ENCODE measurements at places on chromosomes 3 and 15.

GRCh38 chr3:53137835-53138446, 7.7 kb upstream of the RFT1 start:
- no peak for DNase-seq

GRCh38 chr3:192024751-192025150, 563.8 kb downstream of the PYDC2 start:
- no peak for DNase-seq

- no peak for DNase-seq
These were observed 45.5 kb downstream of the ZIC4 start for GRCh38 chr3:147360646-147361453.

DNA sequence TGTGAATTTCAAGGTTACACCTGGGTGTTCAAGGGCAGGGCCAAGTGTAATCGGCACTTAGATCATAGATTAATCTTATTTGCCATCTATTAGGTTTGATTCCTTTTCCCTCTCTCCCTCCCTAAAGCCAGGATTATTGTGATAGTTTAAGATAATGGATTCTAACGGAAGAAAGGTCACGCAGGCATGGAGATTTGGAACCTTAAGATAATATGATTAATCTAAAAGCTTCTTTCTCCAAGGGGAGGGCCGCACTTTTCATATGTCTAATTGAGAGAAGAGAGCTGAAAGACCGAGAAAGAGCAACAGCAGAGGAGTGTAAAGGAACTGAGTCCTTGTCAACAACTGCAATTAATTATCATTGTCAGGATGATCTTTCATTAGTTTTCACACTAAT, 858.8 kb upstream of the NR2F2 start:
- no peak for DNase-seq

DNA sequence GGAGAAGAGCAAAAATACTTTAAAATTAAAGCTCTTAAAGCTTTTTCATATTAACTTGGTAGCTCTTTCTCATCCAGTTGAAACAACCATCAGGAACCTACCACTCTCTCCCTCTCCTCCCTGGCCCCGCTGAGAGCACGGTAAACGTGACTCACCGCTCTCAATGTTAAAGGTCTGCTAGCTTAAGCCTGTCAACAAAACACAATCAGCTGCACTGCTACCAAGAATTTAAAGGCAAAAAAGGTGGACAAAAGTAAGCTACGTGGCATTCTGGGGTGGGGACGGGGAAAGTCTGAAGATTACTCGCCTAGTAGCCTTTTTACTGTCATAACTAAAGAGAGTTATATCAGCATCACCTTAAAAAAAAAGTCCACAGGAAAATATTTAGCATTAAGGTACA, 8.4 kb upstream of the GP5 start:
- no peak for DNase-seq

- DNase-seq, result no peak
These were observed 284.0 kb upstream of the TBL1XR1 start for GRCh38 chr3:177481329-177481728.

- DNase-seq, result no peak
These were observed 17.8 kb downstream of the HERC1 start for GRCh38 chr15:63815796-63816533.

- DNase-seq, result no peak
These were observed 3.5 kb upstream of the CCDC9B start for GRCh38 chr15:40344217-40344616.

DNA sequence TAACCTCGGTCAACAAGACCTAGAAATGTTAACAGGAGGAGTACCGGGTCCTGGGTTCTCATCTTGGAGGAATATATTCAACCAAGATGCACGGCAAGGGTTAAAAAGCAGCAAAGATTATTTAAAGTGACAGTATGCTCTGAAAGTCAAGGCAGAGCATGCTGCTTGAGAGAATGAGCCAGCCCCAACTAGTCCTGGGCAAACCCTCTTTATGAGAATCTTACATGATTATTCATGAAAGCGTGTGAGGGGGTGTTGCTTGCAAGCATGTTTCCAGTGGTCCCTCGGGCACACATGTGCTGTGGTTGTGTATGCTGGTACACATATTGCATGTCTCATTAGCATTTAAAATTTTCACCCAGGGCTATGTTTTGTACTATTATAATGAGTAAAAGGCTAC, 1445.6 kb downstream of the SI start:
- no peak for DNase-seq

DNA sequence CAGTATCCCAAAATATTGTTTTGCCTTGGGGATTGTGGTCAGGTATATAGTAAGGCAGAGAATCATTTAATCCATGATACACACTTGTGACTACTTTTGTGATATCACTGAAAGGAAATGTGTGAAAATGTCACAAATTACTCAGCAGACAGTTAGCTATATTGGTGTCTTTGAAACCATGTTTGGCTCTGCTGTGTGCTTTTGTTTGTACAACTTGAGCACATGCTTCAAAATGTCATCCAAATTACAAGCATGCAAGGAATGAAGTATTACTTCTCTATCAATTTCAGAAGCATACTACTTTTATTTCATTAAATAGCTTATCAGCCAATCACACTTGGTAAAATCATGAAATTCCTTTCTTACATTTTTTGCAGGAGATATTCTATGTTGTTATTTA, 619.0 kb upstream of the AGTR1 start:
- DNase-seq, result no peak

- DNase-seq, result no peak
These were observed 43.4 kb upstream of the SLC6A1 start for GRCh38 chr3:10949197-10949596.

GRCh38 chr3:74134831-74135230, 479.6 kb downstream of the CNTN3 start:
- DNase-seq, result no peak

DNA sequence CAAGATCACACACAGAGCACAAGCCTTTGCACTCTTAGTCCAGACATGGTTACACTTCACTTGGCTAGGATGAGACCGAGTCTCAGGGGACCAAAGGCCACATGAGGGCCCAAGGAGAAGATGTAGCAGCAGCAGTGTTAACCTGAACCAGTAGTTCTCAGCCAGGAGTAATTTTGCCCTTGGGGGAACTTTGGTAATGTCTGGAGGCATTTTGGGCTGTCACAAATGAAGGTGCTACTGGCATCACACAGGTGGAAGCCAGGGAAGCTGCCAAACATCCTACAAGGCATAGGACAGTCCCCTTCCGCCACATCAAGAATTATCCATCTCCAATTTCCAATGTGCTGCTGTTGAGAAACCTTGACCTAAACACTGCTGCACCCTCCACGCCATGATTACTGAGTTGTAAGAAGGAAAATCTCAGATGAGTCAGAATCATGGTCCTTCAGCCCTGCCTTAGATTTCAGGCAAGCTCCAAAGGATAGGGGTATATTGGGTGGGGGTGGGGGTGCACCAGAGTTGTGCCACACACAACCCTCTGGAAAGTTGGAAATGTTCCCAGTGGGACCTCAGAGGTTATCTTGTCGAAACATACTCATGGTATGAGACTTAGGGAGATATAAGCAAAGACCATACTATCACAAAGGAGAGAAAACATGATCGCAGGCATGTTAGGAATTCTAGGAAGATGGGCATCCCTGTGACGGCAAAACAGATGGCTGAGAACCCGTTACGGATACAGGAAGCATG, 36.2 kb downstream of the SEMA5B start:
- no peak for DNase-seq

DNA sequence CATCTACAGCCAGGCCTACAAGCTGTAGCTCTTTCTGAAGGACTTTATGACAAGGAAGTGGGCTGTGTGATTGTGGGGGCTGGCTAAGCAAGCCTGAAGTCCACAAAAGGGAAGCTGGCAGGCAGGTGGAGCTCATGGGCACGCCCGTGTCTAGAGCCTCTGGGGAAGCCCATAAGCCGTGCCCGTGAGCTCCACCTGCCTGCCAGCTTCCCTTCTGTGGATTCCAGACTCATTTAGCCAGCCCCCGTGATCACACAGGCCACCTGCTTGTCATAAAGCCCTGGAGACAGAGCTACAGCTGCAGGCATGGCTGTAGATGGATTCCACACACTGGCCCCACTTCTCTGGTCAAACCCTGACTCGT, 15.2 kb downstream of the EFCC1 start:
- no peak for DNase-seq

GRCh38 chr3:118380576-118380975, 654.1 kb downstream of the IGSF11 start:
- DNase-seq, result no peak

- DNase-seq, result no peak
These were observed 63.4 kb downstream of the EOMES start for GRCh38 chr3:27658741-27659140.

- DNase-seq, result no peak
These were observed 47.8 kb upstream of the IREB2 start for GRCh38 chr15:78390242-78390641.

GRCh38 chr15:91706322-91707032, 147.0 kb upstream of the SLCO3A1 start:
- DNase-seq, result peak; percentile 77

DNA sequence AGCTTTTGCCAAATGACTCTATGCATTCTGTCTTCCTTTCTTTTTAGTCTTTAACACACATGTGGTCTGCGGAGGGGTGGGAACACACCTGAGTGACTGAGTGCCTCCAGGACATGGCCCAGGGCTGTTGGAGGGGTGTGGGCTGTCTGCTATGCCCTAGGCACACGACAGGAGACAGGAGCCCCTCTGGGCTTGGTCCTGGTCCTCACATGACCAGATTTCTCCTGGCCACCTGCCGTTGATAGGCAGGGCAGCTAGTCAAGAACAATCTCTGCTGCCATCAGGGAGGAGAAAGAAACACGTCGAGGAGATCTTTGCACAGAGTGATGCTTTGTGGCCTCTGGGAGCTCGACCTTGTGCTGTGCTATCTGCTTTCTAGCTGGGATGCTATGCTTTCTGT, 176.6 kb downstream of the KLF13 start:
- DNase-seq, result no peak

GRCh38 chr3:135226057-135226456, 431.0 kb downstream of the EPHB1 start:
- DNase-seq, result no peak

DNA sequence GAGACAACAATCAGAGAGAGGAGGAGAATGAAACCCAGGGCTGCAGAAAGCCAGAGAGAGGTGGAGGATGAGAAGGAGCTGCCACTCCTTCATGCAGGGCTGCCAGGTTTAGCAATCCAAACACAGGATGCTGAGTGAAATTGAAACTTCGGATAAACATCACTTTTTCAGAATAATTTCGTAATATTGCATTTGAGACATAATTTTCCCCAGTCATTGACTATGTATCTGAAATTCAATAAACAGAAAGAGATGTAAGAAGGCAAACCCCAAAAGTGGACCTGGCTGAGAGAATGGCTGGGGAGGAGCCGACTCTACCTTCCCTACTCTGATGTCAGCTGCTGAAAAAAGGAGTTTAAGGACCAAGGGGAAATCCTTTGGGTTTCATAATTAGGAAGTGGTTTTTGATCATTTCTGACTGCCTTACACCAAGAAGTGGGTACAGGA, 33.8 kb downstream of the SLC9A9 start:
- DNase-seq, result no peak

DNA sequence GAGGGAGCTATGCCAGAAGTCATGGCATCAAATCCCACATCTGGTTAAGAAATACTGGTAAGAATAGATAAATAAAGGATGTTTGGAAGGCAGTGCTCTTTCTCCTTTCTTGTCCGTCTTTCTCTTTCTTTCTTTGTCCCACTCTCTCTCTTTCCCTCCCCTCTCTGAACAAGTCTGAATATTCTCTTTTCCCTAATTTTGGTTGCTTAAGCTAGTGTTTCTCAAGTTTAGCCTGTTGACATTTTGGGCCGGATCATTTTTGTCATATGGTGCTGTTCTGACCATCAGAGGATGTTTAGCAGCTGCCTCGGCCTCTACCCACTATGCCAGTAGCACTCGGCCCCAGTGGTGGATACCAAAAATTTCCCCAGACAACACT, 405.3 kb upstream of the C2CD4B start:
- no peak for DNase-seq

GRCh38 chr3:56157693-56158362, 310.4 kb downstream of the ERC2 start:
- no peak for DNase-seq

GRCh38 chr3:123859177-123859576, 25.0 kb downstream of the MYLK start:
- DNase-seq, result no peak

DNA sequence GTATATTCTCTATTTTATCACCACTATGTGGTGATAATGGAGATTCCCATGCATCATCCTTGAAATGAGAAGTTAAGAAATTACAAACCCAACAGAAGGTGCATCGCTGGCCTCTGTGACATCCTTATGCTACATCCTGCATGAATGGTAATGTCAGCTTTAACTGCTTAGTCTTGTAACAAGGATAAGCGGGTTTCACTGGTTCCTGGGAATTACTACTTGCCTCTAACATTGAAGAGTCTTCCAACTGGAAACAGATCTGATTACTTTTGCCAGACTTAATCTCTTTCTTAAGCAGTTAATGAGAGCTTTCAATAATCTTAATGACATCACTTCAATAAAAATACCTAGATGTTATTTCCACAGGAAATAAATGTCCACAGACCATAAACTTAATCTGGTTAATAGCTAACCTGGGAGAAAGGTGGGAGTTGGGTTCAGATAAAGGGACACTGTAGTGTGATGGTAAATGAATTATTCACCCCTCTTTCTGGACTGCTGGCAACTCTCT, 44.0 kb downstream of the FMN1 start:
- DNase-seq, result no peak

DNA sequence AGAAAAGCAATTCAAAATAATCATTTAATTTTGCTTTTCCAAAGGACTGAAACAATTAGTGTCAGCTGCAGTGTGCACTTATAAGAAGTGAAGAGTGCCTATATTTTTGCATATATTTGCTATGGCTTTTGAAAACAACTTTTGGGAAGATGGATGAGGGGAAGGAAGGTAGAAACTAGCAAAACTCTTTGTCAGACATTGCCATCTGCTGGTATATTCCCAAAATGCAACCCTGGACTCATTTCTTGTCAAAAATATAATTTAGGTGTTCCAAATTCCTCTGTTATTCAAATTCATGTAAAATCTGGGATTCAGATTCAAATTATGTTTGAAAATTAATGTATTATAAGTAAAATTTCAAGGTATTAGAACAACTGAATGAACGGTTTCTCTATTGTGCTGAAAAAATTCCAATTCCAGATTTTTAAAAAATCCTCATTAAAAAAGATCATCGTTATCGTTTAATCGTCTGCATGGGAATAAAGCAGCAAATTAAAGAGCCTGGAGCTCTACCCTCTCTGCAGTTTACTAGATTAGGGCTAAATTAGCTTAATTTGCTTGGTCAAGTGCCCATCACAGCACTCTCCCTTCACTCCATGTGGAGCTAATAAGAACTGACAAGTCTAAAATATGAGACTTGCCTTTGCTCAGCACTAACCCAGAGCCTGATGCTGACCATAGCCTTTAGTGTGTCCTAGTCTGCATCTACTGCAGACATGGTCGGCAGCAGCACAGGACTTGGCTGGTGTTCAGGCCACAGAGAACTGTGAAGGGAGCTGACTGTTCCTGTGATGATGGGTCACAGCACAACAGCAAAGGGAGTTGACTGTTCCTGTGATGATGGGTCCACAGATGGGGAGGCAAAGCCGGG, 67.9 kb upstream of the MITF start:
- DNase-seq, result no peak

- DNase-seq, result no peak
These were observed 428.8 kb upstream of the TBL1XR1 start for GRCh38 chr3:177626045-177626444.

GRCh38 chr15:49809894-49810609, 189.2 kb downstream of the DTWD1 start:
- DNase-seq, result no peak

- no peak for DNase-seq
These were observed 70.7 kb downstream of the WNT5A start for GRCh38 chr3:55416331-55416821.
